Central memory CD8-positive, alpha-beta T cell (primary cell): ENCODE measurements at places on chromosomes 12 and 14.

DNA sequence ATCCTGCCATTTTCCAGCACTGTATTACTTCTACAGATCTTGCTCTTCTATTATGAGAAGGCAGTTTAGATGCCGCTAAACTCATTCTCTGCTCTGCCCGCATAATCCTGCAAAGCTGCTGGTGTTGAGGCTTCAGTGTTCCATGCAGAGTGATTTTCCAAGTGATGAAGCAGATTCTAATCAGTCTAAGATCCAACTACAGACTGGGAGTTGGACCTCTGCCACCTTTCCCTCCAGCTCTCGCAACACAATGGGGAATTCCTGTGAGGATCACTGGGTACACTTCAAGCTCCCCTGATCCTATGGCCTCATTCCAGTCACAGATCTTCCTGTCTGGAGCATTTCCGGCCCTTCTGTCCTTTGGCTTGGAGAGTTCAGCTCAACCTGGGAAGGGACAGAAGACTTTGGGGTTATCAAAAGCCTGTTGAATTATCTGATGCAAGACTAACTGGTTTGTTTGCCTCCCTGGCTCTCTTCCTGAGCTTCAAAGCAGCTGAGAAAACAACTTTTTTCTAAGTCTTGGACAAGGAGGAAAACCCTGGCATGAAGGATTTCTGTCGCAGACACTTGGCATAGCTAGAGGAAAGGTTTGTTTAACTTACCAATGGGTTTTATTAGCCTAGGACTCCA lies 333.9 kb downstream of the ZFP36L1 start:
- no peak for DNase-seq

- DNase-seq: no peak
These were observed 32.9 kb downstream of the TSPAN8 start for GRCh38 chr12:71124835-71125460.

DNA sequence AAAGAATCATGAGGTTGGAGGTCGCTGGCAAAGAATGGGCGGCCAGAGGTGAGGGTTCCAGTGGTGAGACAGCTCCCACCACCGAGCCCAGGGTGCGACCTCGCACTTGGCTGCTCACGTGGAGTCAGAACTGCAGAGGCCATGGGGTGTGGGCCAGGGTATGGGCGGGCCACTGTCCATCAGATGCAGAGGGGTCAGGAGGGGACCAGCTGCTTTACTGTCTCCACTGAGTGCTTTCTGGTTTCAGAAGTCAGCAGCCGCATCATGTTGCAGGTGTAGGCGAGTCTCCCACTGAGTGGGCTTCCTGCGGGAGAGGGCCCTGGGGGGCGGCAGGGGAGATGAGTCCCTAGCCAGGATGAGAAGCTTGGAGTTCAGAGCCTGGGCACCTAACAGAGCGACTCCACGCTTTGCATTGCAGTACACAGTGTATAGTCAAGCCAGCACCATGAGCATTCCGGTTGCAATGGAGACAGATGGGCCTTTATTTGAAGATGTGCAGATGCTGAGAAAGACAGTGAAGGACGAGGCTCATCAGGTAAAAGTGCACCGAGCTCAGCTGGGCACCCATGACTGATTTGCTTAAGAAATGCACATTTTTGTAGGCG lies 46.9 kb upstream of the DYNC1H1 start:
- DNase-seq: no peak

DNA sequence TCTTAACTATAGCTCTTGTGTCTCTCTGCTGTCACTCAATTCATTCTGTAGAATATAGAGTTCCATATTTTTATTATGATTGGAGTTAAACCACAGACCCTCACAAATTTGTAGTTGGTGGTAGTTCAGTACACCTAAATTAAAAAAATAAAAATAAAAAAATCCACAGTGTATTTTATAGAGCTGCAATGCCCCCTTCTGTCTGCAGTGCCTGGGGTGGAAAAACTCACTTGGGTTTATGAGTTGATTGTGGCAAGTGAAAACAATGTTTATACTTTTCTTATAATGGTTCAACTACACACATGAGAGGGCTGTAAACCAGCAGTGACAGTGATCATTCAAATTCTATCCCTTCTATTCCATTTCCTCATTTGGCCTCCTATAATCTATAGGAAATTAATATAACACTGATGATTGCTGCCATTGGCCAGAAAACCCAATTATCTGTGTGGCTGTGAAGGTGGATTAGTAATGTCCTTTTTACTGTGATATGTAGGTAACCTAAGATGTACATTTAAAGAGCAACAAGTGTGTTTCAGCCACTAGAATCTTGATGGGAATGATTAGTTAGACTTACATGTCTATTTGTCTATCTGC lies 166.9 kb upstream of the LRIG3 start:
- no peak for DNase-seq

DNA sequence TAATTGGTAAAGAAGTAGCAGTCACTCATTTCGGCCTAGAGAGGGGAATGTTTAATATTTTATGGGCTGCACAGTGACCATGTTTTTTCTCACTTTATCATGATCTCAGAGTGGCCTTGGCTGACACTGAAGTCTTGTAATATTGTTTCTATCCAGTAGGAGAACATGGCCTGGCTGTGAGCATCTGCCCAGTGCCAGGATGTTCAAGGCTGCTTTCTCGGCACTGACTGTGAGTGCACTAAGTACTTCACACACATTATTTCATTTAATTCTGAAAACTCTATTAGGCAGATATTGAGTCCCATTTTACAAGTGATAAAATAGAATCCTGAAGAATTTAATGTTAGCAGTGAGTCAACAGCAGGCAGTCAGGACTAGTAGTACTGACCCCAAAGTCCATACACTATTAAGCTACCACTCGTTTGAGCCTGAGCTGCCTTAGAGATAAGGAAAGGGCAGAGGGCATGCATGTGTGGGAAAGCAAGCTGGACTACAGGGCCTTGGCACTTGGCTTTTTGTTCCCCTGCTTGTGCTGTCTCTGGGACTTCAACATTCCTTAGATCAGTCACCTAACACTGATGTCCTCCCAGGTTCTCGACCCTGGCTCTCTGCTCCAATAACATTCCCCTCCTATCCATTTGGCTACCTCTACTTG lies 42.2 kb upstream of the APPL2 start:
- no peak for DNase-seq

- DNase-seq: peak; percentile 53
These were observed 46.7 kb downstream of the TMCC3 start for GRCh38 chr12:94603434-94604365.

DNA sequence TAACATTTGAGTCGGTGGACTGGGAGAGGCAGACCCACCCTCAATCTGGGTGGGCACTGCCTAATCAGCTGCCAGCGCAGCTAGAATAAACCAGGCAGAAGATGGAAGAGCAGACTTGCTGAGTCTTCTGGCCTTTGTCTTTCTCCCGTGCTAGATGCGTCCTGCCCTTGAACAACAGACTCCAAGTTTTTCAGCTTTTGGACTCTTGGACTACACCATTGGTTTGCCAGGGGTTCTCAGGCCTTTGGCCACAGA lies 27.2 kb upstream of the DNM1L start:
- no peak for DNase-seq

- no peak for DNase-seq
These were observed 611.3 kb upstream of the TMEM132C start for GRCh38 chr12:127655691-127656090.

DNA sequence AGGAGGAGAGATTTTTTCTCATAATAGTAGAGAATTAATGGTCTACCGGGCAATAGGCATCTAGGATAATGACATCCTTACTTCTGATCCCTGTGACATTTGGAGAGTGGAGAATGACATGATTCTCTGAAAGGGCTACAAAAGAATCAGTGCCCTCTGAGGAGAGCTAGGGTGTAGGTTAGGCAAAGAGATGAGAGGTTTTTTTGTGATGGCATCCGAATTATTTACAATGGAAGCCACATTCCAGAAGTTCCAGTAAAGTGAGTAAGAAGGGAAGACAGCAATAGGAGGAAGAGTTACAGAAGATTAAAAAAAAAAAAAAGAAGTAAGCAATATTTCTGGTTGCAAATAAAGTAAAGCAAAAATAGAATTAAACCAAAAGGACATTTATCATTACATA lies 478.0 kb downstream of the RMST start:
- DNase-seq: no peak

DNA sequence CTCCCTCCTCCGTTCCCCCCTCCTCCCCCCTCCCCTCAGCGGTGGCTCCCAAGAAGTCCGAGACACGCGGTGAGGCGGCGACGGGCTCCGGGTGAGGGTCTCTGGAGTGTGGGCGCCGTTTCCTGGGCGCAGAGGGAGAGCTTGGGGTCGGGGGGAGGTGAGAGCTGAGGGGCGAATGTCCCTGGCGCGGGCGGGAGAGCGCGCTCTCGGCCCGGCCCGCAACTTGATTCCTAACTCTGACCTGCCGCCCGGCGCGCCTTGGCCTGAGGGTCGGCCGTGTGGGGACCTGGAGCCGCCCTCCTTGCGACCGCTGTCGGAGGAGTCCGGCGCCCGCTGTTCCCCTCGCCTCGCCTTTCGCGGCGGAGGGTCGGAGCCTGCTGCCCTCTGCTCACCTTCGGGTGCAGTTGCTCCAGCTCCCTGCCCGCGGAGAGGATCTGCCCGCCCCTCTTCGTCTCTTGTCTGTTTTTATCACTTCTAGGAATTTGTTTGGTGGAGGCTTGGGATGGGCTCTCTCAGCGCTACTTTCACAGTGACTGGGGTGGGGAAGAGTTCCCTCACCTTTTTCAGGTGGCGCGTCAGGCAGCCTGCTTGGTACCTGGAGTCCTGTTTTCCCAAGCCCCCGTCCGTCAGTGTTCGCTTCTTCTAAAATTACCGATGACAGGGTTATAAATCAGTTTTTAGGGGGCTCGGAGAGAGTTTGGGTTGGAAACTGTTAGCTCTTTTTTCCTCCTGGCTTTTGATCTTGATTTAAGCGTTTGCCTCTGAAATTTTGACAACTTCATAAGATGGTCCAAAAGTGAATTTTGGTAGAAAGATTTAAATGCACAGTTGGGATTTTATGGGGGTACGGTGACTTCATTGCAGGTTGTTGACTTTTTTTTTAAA lies 495 bp downstream of the ADIPOR2 start:
- DNase-seq: no peak

DNA sequence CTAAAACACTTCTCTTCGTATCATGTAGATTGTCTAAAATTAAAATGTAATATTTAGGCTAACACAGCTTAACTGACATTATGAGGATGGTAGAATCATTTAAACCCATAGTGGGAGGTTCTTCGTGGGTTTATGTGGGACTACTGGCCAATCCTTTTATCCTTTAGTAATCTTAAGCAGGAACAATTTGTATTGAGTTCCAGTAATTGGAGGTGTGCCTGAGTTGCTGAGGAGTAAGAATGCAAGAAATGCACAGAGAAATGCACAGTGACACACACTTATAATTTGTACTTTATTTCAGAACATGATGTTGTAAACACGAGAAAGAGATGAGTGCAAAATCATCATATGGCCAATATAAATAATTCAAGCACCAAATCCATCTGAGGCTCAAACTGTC lies 22.3 kb downstream of the OTOGL start:
- no peak for DNase-seq

GRCh38 chr14:90299408-90299807 lies 32.3 kb downstream of the NRDE2 start:
- no peak for DNase-seq

DNA sequence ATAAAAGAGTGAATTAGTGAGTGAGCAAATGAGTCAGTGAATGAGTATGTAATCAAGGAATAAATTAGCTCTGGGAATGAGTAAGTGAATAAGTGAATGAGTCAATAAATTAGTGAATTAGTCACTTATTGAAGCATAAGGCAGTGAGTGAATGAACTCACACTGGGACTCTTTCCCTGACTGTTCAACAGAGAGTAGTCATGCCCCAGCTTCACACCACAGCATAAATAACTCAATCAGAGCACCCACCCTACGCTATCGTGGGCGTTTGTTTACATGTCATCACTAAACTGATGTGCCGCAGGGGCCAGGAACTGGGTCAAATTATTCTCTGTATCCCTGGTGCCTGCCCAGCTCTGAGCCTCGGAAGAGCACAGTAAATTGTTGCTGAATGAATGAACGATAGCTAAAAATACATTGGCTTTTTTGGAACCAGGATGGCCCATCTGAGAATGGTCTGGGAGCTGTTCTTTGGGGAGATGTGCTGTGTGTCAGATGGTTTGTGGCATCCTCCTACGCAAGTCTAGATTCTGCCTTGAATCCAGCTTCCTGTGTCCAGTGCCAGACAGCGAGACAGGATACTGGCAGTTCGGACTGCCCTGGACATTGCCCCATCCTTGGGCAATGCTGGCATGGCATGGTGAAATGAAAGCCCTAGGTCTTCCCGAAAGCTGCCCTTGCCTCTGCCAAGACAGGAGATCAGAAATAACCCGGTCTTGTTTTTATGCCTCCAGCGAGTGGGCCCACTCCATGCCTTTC lies 98.0 kb upstream of the RTL1 start:
- DNase-seq: no peak

GRCh38 chr12:182381-182892 lies 31.5 kb downstream of the SLC6A12 start:
- DNase-seq: no peak

GRCh38 chr14:96002498-96002884 lies 36.7 kb upstream of the C14orf132 start:
- no peak for DNase-seq

DNA sequence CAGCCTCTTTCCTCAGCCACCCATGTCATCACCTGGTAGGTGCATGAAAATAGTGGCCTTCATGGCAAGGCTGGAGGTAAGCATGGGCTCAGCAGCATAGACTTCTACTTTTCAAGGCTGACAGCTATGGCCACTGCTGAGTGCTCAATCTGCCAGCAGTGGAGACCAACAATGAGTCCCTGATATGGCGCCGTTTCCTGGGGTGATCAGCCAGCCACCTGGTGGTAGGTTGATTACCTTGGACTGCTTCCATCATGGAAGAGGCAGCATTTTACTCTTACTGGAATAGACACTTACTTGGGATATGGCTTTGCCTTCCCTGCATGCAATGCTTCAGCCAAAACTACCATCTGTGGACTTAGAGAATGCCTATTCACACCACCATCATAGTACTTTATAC lies 39.5 kb upstream of the USP44 start:
- no peak for DNase-seq

GRCh38 chr12:71840231-71840847 lies 780 bp downstream of the TBC1D15 start:
- no peak for DNase-seq

DNA sequence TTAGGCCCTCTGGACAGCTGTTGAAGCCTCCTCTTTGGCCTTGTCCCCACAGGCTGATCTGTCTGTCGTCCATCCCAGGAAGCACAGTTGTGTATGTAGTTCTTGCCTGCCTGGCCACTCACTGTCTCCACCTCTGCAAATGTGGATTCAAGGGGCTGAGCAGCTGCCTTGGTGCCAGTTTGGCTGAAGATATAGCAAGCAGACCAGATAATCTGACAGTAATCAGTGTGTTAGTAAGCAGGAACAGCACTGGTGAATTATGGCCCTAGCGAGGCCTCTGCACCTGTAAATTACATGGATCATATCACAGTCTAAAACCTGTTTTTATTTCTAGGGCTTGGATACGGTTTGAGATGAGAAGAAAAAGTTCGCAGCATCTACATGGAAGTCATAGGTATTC lies 282.5 kb upstream of the NOS1 start:
- DNase-seq: no peak
